ENCODE measurements at places on chromosomes 2 and 18.
A peak's percentile ranks its signal among the peaks of the same experiment; 100 is the strongest.

- no peak for DNase-seq
These were observed 70.9 kb upstream of the ST6GAL2 start for GRCh38 chr2:106956879-106957278.

DNA sequence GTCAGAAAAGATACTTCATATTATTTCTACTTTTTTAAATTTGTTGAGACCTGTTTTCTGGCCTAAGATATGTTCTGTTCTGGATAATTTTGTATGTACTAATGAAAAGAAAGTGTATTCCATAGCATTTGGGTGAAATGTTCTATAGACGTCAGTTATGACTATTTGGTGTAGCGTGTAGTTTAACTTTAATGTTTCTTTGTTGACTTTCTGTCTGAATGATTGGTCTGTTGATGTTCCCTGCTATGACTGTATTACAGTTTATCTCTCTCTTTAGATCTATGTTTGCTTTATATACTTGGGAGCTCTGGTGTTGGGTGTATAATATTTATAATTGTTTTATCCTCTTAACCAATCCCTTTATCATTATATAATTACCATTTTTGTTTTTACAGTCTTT lies 352.4 kb downstream of the PTPRM start:
- no peak for DNase-seq

DNA sequence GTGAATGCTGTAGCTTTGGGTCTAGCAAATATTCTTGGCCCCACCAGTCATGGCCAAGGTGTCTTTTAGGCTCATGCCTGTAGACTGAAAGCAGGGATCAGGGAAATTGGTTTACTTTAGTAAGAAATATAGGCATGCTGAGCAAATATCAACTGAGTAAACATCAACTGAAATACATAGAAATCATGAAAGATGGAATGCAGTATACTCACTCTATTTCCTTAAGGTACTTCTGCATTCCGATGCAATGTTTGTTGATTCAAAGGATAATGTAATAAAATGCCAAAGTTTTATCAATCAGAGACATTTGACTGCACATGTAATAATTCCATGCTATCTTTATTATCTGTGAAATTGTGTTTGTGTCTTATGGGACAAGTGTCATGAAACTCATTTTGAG lies 19.6 kb upstream of the IL1R1 start:
- no peak for DNase-seq

DNA sequence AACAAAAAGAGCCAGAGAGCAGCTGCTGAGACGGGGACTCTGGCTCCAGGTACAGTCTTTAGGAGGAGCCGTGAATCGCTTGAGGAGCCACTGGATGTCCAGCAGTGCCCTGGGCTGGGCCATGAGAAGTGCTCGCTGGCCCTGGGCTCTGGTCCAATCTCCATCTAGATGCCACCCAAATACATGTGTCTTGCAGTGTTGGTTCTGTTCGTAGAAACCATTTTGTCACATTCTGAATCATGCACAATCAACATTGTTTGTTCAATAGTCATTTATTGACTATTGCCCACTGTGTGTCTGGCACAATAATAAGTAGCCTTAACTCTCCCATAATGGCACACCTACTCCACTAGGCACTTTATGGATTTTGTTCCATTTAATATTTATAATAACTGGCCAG lies 26.1 kb downstream of the TYMS start:
- no peak for DNase-seq

- DNase-seq: no peak
These were observed 59.4 kb downstream of the RHOB start for GRCh38 chr2:20506201-20506685.

DNA sequence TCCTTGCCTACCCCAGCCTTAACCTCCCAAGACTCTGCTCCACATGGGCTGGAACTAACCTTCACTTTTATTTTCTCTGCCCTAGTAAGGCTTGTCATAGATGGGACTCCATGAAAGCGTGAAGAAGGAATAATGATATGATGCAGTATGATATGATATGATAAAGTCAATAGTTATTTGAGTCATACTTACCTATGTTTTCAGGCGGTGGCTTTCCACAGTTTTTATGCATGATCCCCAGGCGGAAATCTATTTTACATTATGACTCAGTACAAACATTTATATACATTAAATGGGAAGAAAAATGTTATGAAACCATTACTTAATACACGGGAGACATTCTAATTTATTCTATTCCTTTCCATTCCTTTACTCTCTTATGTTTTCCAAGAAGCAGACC lies 5.6 kb downstream of the ACMSD start:
- DNase-seq: no peak

- DNase-seq: no peak
These were observed 83.2 kb downstream of the LAMA3 start for GRCh38 chr18:23772327-23773024.

- DNase-seq: no peak
These were observed 18.6 kb upstream of the CTLA4 start for GRCh38 chr2:203849010-203849409.

GRCh38 chr2:69667805-69668382 lies 24.4 kb upstream of the AAK1 start:
- no peak for DNase-seq

DNA sequence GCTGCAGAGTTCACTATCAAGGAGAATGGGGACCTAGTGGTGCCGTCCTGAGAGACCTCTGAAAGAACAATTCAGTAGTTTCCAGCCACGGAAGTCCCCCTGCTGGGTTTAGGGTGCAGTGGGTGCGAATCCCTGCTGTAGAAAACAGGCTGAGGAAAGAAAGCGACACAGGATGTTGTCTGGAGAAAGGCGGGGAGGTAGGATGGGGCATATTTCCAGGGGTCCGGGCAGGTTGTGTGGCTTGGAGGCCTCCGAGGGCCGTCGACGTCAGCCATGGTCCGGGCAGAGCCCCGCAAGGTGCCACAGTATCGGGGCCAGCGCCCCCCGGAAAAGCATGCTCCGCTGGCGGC lies 807 bp upstream of the CREB1 start:
- DNase-seq: peak; percentile 46

DNA sequence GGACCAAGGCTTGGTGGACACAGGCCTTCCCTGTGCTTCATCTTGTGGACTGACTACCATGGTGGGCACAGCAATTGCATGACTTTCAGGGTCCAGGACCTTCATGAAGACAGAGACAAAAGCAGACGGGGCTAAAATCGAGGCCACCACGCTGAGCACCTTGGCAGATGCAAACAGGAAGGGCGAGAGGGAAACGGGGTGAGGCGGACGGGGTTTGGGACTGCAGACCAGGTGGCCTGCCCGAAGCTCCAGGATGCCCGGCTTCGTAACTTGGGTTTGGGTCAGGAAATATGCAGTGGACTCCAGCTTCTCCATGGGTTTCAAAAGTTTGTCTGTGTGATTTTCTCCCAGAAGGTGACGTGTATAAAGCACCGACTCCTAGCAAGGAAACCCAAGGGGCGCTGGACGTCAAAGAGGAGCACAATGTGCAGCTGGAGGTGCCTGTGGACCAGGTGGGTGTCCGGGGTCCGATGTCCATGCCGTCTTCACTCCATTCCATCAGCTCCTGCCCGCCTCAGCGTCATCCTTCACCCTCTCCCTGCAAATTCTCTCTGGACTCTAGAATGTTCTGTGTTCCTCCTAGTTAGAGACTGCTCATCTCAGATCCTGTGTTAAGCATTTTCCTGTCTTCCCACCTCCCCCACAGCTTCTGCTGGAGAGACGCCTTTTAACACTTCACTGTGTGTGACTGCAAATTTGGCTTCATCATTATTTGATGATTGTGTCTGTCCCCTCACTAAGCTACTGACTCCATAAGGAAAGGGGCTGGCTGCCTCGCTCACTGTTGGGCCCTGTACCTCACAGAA lies 65.8 kb downstream of the DCDC2C start:
- no peak for DNase-seq

GRCh38 chr2:53438100-53438499 lies 329.5 kb upstream of the CHAC2 start:
- no peak for DNase-seq

DNA sequence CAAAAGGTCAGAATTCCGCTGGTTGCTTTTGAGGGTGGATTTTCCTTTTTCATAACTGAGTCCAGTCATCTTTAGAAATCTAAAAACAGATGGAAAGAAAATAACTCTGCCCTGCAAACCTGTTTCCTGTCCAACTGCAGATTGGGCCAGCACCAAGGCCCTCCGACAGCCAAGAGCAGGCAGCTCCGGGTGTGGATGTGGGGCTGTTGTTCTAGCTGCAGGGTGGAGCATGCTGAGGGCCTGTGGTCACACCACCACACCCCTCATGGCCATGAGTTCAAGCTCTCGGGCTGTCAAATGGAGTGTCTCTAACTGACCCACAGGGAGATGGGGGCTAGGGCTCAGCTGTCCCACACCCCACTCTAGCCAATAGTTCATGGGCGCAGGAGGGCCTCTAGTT lies 69.3 kb upstream of the BZW1 start:
- no peak for DNase-seq

GRCh38 chr2:25042321-25043240 lies 705 bp downstream of the EFR3B start:
- DNase-seq: peak; percentile 33

DNA sequence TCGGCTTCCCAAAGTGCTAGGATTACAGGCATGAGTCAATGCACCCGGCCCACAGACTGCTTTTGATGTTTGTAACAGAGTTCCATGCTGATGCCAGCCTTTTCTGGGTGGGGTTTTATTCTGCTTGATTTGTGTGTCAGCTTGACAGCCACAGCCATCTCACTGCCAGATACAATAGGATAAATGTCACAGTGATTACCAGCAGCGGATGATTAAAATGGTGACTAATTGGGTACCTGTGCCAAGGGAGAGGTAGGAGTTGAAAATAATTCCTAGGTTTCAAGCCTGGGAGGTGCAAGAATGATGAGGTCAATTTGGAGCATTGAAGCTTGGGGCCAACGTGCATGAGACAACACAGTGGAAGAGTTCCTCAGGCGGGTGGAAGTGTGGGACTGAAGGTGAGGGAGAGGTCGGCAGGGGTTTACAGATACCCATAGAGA lies 39.4 kb downstream of the SH2D6 start:
- DNase-seq: no peak

DNA sequence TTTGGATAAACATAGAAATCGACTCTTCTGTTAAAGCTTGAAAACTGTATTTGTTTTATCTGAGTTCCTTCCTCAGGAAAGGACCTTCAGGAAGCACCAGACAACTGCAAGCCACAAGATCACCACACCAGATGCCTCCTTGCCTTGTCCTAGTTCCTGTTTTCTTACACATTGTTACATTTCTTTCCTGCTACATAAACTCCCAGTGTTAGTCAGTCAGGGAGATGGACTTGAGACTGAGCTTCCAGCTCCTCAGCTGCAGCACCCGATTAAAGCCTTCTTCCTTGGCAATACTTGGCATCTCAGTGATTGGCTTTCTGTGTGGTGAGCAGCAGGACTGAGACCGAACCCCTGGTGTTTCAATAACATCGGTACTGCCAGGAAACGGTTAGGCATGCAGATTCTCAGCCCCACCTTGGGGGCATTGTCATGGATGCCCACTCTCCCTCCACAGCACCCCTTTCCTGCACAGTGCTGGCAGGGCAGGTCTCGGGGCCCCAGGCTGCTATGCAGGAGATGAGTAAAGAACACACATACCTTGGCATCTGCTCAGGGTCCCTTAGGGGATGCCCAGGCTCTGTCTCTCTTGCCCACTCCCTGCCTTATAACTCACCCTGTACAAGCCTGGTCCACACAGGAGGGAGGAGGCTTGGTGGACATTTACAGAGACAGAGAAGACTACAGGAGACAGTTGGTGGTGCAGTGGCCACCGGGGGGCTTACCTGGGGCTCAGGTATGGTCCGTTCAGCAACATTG lies 32.6 kb downstream of the ANKMY1 start:
- DNase-seq: no peak

DNA sequence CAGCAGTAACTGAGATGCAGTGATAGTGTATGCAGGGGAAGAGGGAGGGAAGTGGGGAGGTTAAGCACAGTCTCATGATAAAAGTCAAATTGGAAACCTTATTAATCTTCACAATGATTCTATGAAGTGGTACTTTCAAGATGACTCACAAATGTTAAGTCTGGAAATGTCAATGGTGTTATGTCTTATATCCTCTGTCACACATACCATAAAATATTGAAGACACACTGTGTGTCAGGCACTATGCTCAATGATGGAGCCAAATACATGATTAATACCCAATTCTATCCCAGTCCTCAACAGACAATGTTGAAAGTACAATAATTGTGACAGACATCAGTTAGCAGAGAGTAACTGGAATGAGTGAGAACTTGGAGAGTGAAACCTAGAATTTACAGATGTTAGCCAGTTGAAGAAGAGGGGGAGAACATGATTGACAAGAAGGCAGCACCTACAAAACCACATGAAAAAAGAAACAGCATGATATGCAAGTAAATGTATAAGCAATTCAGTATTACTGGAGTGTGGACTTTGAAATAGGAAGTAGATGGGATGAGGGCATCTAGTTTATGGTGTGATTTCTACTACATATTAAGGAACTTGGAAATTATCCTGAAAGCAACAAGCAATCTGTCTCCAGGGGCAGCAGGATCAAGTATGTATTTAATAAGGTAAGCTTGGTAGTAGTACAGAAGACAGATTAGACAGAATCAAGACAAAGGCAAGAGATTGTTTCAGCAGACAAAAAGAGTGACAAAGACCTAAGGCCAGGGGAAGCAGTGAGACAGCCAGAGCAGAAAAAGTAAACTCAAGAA lies 107.6 kb downstream of the STRN start:
- no peak for DNase-seq

DNA sequence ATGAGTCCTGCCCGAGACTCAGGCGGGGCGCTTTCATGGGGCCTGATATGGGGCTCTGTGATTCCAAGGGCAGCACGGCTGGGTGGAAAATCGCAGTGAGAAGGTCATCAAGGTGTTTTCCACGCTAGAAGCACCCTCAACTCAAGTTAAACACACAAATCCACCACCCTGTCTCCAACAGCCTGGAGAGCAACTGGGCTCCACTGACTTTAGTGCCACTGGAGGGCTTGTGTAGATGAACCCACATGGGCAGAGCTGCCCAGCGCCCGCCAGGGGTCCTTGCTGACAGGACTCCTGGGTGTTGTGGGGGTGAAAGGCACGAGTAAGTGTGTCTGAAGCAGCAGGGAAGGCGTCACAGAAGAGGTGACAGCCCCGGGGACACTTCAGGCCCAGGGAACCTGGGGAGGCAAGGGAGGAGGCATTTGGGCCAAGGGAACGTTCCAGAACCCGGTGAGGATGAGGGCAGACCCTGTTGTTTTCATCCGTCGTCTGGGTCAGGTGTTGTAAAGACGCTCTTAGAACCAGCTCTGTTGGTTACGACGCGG lies 51.8 kb upstream of the CTDP1 start:
- DNase-seq: no peak

GRCh38 chr2:156356014-156356754 lies 23.7 kb upstream of the NR4A2 start:
- DNase-seq: no peak

- no peak for DNase-seq
These were observed 742 bp upstream of the SOS1 start for GRCh38 chr2:39121523-39122063.

DNA sequence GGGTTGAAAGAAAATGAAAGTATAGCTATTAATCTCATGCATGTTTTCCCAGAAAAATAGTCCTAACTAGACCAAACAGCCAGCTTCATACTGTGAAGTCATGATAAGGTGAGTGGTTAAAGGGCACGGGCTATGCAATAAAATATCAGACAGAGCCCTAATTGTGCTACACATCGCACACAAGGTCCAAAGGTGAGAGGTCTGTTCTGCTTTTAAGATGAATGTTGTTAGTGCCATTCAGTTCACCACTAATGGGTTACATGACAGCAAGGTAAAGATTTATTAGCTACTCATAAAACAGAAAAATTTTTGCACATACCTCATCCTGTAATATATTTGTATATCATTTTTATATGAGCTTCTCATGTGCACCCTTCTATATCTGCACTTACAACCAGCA lies 105.0 kb upstream of the STK17B start:
- DNase-seq: no peak

- no peak for DNase-seq
These were observed 641.1 kb downstream of the TMEM182 start for GRCh38 chr2:103402944-103403343.

All from GM13977 (cell line).